NCI-H1436 (cell line): ENCODE measurements at places on chromosomes 7 and 10.

DNA sequence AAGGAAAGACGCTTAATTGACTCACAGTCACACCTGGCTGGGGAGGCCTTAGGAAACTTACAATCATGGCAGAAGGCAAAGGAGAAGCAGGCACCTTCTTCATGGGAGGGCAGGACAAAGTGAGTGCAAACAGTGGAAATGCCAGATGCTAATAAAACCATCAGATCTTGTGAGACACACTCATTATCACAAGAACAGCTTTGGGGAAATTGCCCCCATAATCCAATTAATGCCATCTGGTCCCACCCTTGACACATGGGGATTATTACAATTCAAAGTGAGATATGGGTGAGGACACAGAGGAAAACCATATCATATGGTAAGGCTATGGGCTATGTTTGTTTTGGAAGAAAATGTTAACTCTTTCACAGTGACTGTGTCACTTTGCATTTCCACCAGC, 1272.5 kb upstream of the CELF2 start:
- no peak for DNase-seq

GRCh38 chr10:74206746-74207145, 55.7 kb downstream of the ADK start:
- DNase-seq = no peak

DNA sequence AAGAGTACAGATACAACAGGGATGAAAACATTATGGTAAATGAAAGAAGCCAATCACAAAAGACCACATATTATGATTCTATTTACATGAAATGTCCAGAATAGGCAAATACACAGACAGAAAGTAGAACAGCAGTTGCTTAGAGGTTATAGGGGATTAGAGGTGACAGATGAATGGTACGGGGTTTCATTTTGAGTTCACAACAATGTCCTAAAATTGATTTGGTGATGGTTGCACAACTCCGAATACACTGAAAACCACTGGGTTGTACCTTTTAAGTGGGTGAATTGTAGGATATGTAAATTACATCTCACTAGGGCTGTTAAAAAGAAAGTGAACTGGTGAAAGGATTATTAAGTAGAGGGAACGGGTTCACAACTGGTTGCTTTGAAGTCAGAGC, 76.3 kb upstream of the MRLN start:
- DNase-seq = no peak

DNA sequence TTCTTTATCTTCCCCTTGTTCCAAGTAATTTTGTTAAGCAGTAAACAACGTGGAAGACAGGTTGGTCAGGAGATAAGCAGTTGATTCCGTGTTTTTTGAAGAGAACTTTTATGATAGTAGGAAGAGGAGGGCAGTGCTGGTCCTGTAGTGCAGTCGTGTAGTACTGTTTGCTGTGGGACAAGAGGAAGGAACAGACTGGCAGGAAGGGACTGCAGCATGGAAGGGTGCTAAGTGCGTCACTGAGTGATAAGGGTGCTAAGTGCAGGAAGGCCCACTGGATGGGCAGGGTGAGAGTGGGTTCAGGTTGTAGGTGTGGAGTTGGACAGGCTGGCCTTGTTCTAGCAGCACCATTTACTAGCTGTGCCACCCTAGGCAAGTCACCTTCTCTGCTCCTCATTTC, 125.0 kb downstream of the SDK1 start:
- no peak for DNase-seq

DNA sequence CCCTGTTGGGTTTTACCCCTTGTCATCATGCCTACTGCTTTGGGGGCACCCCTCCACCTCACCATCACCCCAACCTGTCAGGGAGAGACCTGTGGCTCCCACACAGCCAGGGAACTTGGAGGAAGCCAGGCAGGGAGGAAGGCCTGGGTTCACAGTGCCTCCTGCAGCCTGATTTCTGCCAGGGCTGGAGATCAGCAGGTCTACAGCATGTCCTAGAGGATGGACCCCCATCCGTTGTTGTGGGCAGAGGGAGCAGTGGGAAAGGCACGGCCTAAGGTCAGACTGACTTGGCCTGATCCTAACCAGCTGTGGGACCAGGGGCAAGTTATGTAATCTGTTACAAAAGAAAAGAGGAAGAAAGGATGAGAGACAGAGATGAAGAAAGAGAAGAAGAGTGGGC, 28.2 kb downstream of the ZCCHC24 start:
- no peak for DNase-seq

GRCh38 chr7:130897515-130898419, 163.8 kb upstream of the KLF14 start:
- no peak for DNase-seq

GRCh38 chr7:135758531-135758932, 9.9 kb upstream of the FAM180A start:
- DNase-seq = no peak

DNA sequence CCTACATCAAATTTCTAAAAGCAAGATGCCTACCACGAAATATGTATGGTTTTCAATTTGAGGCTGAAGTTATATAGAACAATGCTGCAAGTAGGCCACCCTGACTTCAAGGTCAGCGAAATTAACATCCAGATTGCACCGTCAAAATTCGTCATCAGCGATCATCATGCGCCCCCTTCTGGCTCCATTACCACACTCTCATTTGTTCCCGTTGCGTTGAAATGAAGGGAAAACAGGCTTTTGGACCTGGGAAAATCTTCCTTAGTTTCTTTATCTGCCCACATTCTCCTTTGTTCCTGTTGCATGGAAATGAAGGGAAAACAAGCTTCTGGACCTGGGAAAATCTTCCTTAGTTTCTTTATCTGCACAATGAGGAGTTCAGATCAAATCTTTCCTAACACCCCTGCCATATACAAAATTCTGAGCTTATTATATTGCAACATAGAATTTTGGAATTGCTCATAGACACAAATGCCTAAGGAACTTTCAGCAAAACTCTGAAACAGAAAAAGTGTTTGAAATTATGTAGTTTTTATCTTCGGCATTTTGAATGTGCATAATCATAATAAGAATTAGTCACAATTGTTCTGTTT, 98.2 kb upstream of the PRKCQ start:
- no peak for DNase-seq

DNA sequence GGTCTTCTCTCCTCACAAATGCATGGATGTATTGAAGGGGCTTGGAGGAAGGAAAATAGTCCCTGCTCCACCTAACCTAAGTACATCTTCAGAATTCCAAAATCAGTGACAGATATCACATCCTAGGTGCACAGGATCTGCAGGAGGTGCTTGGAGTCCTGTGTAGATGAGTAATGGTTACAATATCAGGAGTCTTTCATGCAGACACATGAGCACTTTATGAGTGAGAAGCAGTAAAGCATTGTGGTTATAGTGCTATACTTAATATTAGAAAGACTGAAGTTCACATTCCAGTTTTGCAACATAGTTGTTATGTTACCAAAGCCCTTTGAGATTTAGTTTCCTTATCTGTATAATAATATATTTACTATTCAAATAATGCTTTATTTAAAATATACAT, 516.7 kb downstream of the NEBL start:
- DNase-seq = no peak

- DNase-seq = peak; percentile 34
These were observed 1.1 kb downstream of the FKBP9 start for GRCh38 chr7:32958046-32959025.

DNA sequence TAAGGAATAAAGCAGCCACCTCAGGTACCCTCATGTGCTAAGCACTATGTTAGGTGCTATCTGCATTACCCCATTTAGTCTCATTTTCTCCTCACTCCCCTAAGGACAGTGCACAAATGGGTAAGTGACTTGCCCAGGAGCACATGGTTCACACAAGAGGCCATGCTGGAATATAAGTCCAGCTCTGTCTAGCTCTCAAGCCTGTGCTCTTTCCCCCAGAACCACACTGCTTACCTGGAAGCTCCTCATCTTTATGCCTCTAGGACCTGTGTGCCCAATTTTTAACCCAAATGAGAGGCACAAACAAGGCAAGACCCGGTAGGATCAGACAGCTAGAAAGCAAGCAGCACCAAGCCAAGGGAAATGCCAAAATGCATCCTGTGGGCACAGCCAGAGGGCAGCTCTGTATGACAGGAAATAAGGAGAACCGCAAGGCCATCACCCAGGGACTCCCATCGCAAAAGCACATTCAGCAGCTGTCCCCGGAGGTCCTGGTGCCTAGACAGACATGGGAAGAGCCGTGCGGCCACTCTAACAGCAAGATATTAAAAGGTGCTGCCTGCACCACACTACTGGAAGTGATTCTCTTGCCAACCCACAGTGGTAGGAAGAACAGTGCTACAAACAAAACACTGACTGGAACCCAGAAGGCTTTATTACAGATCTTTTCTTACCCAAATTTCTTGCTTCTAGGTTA, 88.1 kb downstream of the GSAP start:
- DNase-seq = no peak

DNA sequence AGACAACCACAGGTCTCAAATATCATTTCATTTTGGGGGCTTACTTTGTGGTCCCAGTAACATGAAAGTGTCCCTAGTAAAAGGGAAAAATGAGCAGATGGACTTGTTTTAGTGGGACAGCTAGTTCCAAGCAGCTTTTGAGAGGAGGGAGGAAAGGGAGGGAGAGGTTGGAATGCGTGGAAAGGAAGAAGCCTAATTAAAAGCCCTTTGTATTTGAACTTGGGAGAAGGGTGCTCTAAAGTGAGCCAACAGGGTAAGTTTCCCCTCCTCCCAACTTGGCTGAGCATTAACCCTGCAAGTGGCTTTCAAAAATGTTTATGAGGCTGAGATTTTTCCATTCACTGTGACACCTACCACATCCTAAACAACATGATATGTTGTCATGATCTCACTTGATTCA, 38.8 kb upstream of the LYZL1 start:
- no peak for DNase-seq

DNA sequence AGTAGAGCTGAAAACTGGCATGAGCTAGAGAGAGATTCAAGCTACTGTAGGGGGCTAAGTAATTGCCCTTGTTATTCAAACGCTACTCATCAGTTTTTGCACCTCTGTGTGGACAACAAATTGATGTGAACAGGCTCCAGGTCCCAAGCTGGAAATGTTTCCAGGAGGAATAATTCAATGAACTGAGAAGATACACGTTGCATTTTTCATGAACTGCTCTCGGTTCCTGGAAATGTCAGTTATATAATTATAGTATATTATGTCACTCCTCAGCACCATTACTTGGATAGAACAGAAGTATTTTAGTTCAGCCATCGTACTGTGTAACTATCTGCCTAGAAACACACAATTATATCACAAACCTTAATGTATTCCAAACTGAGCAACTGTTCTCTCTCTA, 65.9 kb upstream of the A1CF start:
- no peak for DNase-seq

DNA sequence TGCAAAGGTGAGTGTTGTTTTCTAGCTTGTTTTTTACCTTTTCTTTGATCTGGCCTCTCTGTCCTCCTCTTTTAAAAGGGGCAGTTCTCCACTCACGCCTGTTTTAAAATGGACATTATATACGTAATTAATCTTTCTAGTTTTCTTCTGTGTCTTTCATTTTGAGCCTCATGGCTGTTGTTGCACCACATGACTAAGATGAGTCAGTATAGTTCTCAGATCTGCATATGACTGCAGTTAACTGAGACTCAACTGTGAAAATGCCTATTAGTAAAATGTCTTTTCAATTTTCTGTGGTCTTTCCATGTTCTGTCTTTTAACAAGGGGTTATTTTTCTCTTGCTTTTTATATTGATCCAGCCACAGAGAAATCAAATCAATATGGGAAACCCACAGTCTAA, 296.1 kb downstream of the CDK14 start:
- DNase-seq = no peak

- no peak for DNase-seq
These were observed 41.1 kb downstream of the GNAI1 start for GRCh38 chr7:80175744-80176143.

GRCh38 chr7:108063520-108063933, 60.6 kb upstream of the LAMB1 start:
- no peak for DNase-seq

- no peak for DNase-seq
These were observed 574 bp downstream of the UTF1 start for GRCh38 chr10:133230387-133231195.

GRCh38 chr7:37000511-37000910, 276.2 kb upstream of the AOAH start:
- DNase-seq = no peak

- no peak for DNase-seq
These were observed 73.7 kb downstream of the FOXL3 start for GRCh38 chr7:363626-364025.

DNA sequence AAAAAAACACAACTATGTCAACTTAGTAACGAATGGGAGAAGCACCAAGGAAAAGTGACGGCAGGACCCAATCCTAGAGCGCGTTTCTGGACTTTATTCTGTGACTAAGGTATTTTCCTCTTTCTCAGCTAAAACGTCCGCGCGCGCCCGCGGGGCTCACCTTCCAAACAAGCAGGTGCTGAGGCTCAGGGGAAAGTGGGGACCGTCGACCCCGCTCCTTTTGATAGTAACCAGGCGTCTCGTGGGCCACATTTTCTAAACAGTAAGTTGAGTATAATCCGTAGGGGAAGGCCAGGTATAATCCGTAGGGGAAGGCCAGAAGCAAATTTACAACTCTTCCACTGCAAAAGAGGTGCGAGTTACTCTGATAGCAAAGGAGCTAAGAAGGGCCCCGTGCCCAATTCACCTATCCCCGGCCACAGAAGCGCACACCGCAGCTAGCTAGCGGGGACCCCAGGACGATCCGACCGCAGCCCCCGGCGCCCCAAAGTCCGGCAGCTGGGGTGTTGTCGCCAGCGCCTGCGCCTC, 743 bp downstream of the MKI67 start:
- DNase-seq = no peak

DNA sequence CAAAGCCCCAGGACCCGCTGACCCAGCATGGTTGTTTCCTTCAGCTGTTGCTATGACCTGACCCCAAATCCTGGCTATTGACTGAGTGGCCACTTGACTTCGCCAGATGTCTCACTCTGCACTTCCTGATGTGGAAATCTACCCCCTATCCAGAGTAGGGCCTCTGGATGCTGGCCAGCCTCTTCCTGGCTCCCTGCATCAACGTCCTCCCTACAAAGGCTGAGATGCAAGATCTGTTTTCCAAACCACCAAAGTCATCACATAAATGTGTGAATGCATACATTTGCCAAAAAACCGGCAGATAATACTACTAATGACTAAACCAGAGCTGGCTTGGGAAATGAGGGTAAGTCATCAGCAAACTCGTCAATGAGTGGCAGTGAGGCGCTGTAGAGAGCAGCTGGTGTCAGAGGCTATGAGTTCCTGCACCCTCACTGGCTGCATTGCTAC, 70.4 kb downstream of the PYROXD2 start:
- no peak for DNase-seq
